Regular cardiac myocyte (primary cell): ENCODE measurements at places on chromosomes 6 and 20. TPM values are rescaled to one million over a fixed set of nuclear protein-coding genes. Genes with fewer than 3 reads are reported as not detected.

LGSN gene
- total RNA-seq, result under 0.01 TPM in 1 of 2 replicates, not detected in the other

SMOC2 gene
- 0.28 TPM in 1 of 2 replicates, not detected in the other for total RNA-seq

HLA-DPA1 gene
- total RNA-seq, result 1.9 and 2.8 TPM in 2 replicates

ADGRF4 gene
- 0.19 and 0.28 TPM in 2 replicates for total RNA-seq

EDN3 gene
- total RNA-seq, result not detected in 2 replicates

MYH7B gene
- total RNA-seq, result under 0.01 TPM in 1 of 2 replicates, not detected in the other

FGD2 gene
- not detected in 2 replicates for total RNA-seq

TFAP2B gene
- total RNA-seq, result under 0.01 TPM in 2 replicates

CRIP3 gene
- total RNA-seq, result not detected in 2 replicates

KCNG1 gene
- 5.4 and 13.5 TPM in 2 replicates for total RNA-seq

EYA2 gene
- 0.19 and 0.28 TPM in 2 replicates for total RNA-seq

PERP gene
- total RNA-seq, result 14.2 and 21.7 TPM in 2 replicates

HLA-DOB gene
- under 0.01 and 0.28 TPM in 2 replicates for total RNA-seq

FAM217A gene
- not detected in 2 replicates for total RNA-seq

ADGB gene
- total RNA-seq, result not detected in 2 replicates

CFB gene
- 5.8 and 65.1 TPM in 2 replicates for total RNA-seq

ADTRP gene
- total RNA-seq, result 1.1 and 1.5 TPM in 2 replicates

FAM83B gene
- total RNA-seq, result 0.19 and 0.28 TPM in 2 replicates

C20orf144 gene
- 0.19 and 0.28 TPM in 2 replicates for total RNA-seq

ZNF334 gene
- 2.5 and 3.1 TPM in 2 replicates for total RNA-seq

NKAIN2 gene
- under 0.01 TPM in 1 of 2 replicates, not detected in the other for total RNA-seq
